GOT3 (cell line): ENCODE measurements at places on chromosomes 6 and 20.

- DNase-seq, result no peak
These were observed 148.5 kb upstream of the TAB2 start for GRCh38 chr6:149168968-149169367.

- DNase-seq, result no peak
These were observed 57.6 kb upstream of the HMGCLL1 start for GRCh38 chr6:55636406-55637102.

DNA sequence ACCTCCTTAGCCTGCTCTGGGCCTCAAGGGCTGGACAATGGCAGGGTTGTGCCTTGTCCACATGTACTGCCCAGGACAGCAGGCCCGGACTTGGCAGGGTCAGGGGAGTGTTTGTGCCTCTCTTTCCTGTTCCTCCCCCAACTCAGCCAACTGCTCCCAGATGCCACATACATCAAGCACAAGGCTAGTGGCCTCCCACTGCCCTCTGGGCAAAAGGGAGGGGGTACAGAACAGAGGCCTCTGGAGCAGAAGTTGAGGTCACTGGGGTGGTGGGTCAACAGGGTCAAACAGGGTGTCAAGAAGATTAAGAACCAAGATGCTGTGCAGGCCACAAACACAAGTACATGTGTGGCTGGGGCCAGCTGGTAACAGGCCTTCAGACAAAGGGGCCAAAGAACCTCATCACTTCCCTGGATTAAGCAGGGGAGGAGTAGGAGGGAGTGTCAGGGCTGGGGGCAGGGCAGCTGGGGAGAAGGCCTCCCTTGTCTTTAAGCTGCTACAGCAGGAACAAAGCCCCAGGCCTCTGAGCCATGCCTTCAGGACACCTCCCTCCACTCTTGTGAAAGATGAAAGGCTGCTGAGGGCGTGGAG lies 36.0 kb downstream of the KCNK5 start:
- DNase-seq, result no peak

- no peak for DNase-seq
These were observed 101.3 kb downstream of the OR2B2 start for GRCh38 chr6:27810768-27811450.

- no peak for DNase-seq
These were observed 2.9 kb downstream of the FNDC1 start for GRCh38 chr6:159172091-159172491.

DNA sequence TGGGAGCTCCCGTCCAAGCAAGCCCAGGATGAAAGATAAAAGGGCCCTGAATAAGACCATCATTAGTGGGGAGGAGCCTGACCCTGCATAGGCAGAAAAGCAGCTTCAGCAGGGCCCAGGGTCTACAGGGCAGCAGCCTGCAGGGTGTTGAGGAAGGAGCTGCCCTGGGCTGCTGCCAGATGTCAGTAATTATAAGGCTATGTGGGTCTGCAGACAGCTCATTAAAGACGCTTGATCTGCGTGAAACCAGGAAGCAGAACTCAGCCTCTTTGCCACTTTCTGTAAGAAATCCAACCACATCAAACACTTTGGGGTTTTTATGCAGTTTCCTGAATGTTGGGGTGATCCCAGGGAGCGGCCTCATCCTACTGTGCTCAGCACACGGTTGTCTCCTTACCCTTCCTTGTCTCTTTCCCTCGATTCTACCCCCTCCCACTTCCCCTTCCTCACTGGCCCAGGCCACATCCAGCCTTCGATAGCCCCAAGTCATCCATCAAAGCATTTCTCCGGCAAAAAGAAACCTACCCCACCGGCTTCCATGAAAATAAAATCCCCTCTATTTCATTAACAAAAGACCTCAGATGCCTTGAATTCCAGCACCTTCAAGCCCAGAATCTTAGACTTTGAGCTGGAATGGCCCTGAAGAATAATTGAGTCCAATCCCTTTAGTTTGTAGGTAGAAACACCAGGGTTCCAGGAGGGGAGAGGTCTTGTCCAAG lies 1.0 kb upstream of the TGM6 start:
- no peak for DNase-seq

GRCh38 chr6:168584249-168584648 lies 143.3 kb downstream of the SMOC2 start:
- DNase-seq, result no peak

DNA sequence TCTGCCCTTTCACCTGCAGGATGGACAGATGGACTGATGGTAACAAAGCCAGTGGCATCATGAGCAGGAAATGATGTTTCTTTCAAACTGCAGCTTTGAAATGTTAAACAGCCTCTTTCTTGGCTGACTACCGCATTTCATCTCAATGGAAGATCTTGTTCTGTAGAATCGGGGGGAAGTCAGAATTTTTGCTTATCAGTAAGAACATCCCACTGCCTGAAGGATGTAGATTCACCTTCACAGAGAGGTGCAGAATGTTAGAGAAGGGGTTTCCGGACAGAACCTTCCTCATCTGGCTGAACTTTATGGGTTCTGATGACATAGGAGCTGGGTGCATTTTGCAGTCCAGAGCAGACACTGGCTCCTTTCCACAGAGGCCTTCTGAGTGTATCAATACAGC lies 32.7 kb downstream of the GGTLC1 start:
- DNase-seq, result no peak
